Effector CD4-positive, alpha-beta T cell (primary cell): ENCODE measurements at places on chromosomes 4 and X.

- DNase-seq = no peak
Measured at GRCh38 chr4:132540797-132541196, 608.3 kb upstream of the PCDH10 start.

DNA sequence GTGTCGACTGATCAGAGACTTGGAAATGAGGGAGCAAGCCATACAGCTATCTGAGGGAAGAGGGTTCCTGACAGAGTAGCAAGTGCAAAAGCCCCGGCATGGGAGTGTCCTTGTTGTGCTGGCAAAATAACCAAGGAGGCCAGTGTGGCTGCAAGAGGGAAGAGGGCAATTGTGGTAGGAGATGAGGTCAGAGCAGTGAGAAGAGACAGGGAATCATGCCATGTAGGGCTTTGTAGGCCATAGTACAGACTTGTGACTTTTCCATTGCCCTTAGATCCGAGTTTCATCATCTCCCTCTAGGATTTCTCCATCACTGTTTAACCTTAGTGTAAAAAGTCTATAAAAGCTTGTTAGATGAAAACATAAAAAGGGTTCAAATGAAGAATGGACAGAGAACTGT, 76.2 kb downstream of the DOCK11 start:
- no peak for DNase-seq

DNA sequence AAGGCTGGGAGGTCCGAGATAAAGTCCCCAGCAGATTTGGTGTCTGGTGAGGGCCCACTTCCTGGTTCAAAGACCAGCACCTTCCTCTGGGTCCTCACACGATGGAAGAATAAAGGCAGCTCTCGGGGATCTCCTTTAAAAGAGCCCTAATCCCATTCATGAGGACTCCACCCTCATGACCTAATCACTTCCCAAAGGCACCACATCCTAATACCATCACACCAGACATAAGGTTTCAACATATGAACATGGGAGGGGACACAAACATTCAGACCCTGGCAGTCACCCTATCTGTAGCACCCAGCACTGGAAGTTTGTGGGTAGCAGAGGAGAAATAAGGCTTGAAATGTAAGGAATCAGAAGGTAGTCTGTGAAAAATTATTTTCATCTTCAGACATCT, 112.9 kb upstream of the NOCT start:
- no peak for DNase-seq

DNA sequence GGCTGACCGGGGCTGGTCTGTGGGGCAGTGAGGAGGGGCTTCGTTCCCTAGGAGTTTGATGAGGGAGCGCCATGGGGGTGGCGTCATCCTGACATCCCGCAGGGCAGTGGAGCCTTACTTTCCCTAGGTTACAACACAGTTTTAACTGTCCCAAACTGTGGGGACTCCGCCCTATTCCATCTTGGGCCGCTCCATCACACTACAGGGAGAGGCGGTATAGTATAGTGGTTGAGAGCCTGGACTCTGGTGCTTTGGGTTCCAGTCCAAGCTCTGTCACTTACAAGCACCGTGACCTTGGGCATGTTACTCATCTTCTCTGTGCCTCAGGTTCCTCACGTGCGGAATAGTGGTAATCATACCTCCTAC, 44.2 kb downstream of the ZNF185 start:
- DNase-seq = no peak

DNA sequence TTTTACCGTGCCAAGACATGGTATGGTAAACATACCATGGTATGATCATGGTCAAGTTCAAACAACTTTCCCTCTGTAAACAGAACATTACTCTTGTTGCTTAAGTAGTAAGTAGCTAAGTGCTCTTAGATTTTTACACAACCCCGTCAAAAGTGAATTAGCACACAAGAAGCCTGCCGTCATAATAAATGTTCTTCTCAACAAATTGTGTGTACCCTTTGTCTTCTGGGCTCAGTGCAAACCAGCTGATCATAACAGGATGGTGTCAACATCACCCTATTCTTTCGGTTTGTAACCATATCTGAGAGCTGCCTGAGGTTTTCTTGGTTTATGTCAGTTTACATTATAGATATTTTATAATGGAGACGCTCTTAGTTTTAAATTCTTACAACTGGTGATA, 28.8 kb downstream of the MSL3 start:
- no peak for DNase-seq

DNA sequence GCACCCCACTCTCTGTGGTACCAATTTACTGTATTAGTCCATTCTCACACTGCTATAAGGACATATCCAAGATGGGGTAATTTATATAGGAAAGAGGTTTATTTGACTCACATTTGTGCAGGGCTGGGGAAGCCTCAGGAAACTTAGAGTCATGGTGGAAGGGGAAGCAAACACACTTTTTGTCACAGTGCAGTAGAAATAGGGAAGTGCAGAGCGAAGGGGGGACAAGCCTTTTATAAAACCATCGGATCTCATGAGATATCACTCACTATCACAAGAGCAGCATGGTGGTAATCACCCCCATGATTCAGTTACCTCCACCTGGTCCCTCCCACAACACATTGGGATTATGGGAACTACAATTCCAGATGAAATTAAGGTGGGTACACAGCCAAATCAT, 766.9 kb upstream of the PCDH10 start:
- DNase-seq = no peak
